ENCODE measurements at places on chromosomes 6 and 20.
A peak's percentile ranks its signal among the peaks of the same experiment; 100 is the strongest.

- DNase-seq, result no peak
Measured at GRCh38 chr20:48455651-48456365, 372.0 kb downstream of the PREX1 start.

- no peak for DNase-seq
Measured at GRCh38 chr6:22783931-22784330, 214.6 kb downstream of the HDGFL1 start.

GRCh38 chr6:111477481-111477938 lies 5.5 kb downstream of the REV3L start:
- DNase-seq, result peak; percentile 68

- DNase-seq, result no peak
Measured at GRCh38 chr6:24458941-24459340, 30.4 kb downstream of the GPLD1 start.

- DNase-seq, result no peak
Measured at GRCh38 chr6:161017766-161018564, 26.4 kb downstream of the MAP3K4 start.

DNA sequence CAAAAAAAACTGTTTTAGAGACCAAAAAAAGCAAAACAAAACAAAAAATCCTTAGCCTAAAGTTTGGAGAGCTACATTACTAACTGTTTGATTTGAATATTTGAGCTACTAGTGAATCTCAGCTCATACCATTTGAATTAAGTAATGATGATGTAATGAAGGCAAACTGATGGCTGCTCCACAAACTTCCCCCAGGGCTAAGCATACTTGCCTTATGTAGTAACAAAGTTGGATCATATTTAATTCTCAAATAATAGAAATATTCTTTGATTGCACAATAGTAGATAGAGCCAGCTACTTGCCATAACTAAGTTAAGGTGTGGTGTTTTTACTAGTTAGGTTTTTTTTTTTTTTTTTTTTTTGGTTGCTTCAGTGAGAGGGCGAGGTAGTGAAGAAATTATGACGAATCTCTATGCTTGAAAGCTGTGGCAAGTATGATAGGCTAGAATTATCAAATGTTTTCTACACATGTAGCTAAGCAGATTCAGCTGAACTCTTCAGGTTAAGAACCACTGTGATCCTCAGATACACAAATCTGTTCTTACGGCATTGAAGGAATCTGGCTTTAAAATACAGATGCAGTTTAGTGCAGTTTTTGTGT lies 2.9 kb downstream of the RAB32 start:
- no peak for DNase-seq

- DNase-seq, result no peak
Measured at GRCh38 chr6:7684843-7685242, 41.1 kb upstream of the BMP6 start.

DNA sequence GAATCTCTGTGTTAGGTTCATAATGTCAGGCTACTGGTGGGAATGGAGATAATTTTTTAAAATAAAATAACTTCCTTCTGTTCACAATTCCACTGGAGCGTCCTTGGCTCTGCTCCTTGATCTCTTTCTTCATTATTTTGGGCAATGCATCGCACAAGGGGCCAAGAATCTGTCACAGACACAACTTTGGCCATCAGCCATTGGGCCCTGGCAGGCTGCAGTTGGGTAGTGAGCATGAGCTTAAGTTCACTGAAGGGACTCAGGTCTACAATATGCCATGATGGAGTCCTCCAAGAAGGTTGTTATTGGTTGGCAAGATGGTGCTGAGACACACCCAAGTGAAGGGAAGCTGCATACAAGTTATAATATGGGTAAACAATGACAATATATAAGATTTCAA lies 40.0 kb downstream of the CYP39A1 start:
- no peak for DNase-seq

GRCh38 chr6:89400050-89400449 lies 12.0 kb downstream of the RRAGD start:
- no peak for DNase-seq

DNA sequence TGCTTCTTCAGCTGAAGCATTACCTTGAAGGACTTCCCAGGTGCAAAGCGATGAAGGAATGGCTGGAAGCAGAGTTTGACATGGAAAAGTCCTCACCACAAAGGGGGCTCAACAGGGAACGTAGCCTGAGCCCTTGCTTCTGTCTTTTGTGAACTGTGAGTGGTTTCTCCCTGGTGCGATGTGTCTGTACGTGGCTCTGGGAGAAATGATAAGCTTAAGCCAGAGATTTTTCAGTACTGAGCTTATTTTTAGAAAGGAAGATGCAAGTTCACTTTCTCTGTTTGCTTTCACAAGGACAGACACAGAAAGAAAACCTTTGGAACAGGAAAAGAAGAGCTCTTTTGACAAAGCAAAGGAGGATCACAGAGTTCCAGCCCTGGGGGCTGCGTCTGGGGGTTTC lies 79.4 kb downstream of the DACT2 start:
- DNase-seq, result no peak

GRCh38 chr6:1013656-1014430 lies 298.1 kb upstream of the FOXQ1 start:
- DNase-seq, result no peak

GRCh38 chr6:149118737-149119653 lies 198.5 kb upstream of the TAB2 start:
- DNase-seq, result no peak

DNA sequence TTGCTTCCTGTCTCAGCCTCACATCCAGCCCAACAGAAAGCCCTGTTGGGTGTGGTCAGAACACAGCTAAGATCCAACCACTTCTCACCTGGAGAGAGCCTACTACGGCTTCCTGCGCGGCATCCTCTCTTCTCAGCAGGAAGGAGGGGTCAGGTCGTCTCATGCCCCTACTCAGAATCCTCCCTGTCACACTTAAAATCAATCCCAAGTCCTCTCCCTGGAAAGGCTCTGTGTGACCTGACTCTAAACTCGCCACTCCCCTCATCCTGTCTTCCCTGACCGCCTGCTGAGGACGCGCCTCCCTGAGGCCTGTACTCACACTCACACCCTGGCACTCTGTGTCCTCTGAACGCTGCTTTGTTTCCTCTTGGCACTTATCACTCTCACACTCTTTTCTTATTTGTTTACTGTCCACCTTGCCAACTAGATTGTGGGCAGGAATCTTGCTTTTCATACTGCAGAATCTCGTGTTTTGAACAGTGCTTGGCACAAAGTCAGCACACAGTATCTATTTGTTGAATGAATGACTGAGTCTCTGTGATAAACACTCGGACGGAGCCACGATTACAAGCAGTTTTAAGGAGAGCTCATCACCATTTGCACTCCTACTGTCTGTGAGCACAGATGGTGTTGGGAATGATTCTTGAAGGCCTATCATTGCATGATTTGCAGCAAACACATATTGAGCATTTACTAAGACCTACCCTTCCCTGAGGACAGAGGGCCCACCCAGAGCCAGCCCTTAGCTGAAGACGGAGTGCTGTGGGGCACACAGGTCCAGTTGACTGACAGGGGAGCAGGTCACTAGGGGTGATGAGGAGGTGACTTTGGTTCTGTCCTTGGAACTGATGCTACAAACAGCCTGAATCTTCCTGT lies 18.7 kb downstream of the RAB5IF start:
- no peak for DNase-seq

DNA sequence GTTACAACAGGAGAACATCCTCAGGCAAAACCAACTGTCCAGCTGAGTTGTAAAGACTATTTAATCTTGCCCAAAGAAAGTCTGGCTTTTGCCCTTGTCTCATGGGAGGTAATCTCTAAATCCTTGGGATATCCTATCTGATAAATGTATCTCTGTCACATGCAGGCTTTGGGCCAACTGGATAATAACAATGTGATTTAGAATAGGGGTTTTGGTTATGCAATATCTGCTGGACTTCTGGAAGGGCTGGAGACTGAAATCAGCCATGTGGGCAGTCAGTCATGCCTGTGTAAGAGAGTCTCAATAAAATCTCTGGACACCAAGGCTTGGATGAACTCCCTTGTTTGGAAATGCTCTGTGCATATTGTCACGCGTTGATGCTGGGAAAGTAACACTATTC lies 56.3 kb upstream of the PRL start:
- no peak for DNase-seq

DNA sequence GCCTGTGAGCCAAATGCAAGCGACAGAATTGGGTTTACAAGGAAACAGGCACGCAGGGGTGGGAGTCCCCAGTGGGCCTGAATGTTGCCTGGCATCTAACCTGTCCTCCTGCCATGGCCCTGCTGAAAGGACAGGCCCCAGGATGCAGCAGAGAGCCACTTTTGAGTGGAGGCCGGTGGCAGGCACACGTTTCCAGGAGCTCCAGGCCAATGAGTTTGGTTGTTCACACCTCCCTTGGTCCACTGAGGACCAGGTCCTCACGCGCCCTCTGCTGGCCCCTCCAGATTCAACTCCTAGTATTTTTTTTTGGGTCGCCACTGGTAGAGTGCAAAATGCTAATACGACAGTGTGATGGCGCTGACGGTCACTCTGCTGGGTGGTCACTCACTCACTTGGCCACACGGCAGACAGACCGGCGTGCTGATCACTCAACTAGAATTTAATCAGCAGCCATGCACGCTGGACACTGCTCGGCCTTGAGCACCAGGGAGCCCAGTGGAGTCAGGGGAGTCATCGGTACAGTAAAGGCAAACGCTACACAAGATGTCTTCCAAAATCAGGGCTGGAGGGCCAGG lies 81.7 kb upstream of the NFATC2 start:
- DNase-seq, result peak; percentile 91

GRCh38 chr6:143014764-143015163 lies 45.9 kb upstream of the AIG1 start:
- DNase-seq, result no peak

DNA sequence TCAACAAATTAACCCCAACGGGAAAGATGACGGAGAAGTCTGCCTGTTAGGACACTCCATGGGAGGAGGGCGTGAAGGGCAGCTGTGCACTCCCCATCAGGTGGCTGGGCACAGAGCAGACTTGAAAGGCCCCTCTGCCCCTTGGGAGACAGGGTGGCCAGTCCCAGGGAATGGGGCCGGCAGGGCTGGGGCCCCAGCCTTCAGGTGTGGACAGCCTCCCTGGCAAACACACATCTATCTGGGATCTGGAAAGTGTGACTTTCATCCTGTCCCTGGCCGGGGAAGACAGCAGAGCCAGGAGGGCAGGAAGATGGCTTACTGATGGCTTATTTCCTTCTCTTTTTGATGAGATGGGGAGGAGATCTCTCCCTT lies 4.5 kb upstream of the FRMD1 start:
- DNase-seq, result no peak

- no peak for DNase-seq
Measured at GRCh38 chr6:1295420-1295819, 16.5 kb upstream of the FOXQ1 start.

DNA sequence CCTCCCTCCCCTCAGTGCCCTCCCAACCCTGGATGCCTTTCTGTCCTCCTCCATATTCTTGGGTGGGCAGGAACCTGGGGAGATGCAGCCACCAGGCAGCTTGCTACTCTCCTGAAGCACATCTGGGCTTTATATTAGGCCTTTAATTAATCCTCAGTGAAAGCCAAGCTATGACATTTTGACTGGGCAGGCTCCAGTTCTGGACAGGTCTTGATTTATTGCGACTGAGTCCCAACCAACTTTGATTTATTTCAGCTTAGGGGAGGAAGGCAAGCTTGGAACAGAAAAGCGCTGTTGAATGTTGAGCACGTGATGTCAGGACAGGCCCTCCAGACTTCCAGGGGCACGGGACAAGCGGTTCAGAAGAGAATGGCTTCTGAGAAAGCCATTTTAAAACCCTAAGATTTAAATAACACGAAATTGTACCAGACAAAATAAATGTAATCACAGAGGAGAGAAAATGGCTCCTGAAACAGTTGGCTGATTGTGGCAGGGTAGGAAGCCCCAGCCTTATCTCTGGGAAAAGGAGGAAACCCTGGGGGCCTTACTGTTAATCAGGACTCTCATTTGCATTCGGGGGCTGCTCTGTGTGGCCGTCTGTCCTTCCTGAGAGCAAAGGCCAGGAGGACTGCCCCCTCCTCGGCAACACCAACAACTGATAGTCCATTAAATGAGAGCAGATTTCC lies 294.2 kb downstream of the FOXC1 start:
- DNase-seq, result no peak

DNA sequence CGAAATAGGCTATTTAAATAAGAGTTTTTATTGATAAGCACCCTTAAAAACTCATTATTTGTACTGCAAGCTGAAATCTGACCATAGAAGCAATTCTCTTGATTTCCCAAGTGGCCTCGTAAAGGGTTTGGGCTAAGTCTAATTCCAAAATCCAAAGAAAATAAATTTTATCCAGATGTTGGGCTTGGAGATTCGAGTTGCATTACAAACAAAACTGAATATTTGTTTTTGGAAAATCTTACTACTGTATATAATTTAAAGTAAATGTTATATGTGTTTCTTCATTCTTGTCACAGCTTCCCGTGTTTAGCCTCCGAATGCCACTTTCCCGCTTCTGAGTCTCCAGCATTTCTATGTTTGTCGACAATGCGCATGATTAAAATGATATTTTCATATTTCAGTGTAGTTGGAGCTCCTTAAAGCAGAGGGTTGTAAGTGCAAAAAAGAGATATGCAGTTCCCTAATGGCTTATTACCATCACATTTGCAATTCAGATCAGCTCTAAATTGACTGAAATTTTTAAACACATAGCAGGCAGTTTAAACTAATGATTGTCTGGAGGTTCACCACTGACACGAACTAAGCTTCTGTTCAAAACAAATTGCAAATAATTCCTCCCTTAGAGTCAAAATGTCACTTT lies 47.0 kb downstream of the PRL start:
- DNase-seq, result no peak

GRCh38 chr6:163165155-163165910 lies 249.2 kb upstream of the QKI start:
- no peak for DNase-seq

- DNase-seq, result no peak
Measured at GRCh38 chr6:55726144-55726543, 147.2 kb upstream of the HMGCLL1 start.

DNA sequence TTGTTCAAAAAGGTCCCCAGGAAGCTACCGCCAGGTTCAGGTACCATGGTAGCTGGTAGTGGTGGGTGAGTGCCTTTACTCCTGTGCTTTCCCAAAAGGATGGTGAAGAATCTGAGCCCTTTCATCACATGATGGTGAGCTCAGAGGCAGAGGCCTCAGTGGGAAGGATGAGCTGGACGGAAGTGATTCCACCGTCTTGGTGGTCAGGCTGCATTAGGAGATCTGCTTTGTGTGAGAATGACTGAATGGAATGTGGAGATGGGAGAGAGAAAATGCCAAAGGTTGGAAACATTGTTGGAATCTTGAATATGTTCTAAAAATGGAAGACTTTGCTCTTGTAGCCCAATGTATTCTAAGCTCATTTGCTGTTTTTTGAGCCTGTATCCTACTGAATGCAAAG lies 108.1 kb upstream of the SCP2D1 start:
- DNase-seq, result no peak

DNA sequence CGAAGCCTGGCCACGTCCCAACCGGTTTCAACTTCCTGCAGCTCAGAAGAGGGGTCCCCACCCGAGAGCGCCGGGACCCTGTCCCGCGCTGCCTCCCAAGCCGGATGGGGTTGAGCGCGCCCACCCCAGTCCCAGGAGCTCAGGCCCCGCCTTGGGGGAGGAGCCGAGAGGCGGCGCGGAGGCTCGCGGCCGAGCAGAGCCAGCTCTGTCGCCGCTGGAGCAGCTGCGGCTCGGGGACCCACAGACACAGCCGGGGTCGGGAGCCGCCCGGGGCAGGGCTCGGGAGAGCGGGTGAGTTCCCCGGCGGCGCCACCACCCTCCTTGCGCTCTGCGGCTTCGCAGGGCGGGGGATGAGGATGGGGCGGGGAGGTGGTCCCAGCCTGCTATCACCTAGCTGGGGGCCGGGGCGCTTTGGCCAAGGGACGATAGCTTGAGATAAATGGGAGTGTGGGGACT lies at the start of gene PPP1R16B:
PPP1R16B (plus strand) TSS at position 196 of the 456 bp plus-strand sequence. CDS start 30,229 bp downstream, outside the sequence.
- DNase-seq, result peak; percentile 61

- peak; percentile 22 for DNase-seq
Measured at GRCh38 chr20:44219170-44219730, 8.7 kb upstream of the OSER1 start.

- no peak for DNase-seq
Measured at GRCh38 chr6:120852293-120852849, 481.9 kb downstream of the TBC1D32 start.

Measured in Karpas-422 (cell line).